GM23338 (cell line): ENCODE measurements at places on chromosomes 5 and 9. TPM values are rescaled to one million over a fixed set of nuclear protein-coding genes. Genes with fewer than 3 reads are reported as not detected.

- DNase-seq = no peak
Measured at GRCh38 chr9:91258451-91258850, 103.3 kb downstream of the AUH start.

- DNase-seq = no peak
Measured at GRCh38 chr9:114008667-114009410, 69.3 kb downstream of the AMBP start.

- no peak for DNase-seq
Measured at GRCh38 chr5:56666901-56667300, 148.4 kb upstream of the MAP3K1 start.

GRCh38 chr5:14569948-14570691 is 11.5 kb upstream of the OTULINL start:
- DNase-seq = no peak

DNA sequence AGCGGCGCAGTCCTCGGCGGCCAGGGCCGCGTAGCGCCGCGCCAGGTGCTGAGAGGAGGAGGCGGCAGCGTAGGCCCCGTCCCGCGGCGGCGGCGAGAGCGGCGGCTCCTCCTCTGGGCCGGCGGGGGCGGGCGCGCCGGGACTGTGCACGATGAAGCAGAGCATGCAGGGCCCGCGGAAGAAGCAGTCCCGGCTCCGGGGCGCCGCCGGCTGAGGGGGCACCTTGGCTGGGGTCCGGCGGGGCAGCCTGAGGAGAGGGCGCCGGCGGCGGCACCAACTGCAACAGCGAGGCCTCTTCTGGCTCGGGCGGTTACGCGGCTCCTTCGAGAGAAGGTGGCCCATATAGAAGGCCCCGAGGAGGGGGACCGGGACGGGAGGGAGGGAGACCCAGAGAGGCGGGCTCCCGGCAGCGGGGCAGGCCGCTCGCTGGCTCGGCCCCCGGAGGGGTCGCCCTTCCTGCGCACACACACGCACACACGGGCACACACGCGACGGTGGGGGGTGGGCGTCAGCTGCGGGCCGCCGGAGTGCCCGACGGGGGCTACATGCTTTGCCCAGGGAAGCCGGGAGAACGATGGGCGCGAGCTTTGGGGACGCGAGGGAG is 446 bp downstream of the FBXL17 start:
- no peak for DNase-seq

DNA sequence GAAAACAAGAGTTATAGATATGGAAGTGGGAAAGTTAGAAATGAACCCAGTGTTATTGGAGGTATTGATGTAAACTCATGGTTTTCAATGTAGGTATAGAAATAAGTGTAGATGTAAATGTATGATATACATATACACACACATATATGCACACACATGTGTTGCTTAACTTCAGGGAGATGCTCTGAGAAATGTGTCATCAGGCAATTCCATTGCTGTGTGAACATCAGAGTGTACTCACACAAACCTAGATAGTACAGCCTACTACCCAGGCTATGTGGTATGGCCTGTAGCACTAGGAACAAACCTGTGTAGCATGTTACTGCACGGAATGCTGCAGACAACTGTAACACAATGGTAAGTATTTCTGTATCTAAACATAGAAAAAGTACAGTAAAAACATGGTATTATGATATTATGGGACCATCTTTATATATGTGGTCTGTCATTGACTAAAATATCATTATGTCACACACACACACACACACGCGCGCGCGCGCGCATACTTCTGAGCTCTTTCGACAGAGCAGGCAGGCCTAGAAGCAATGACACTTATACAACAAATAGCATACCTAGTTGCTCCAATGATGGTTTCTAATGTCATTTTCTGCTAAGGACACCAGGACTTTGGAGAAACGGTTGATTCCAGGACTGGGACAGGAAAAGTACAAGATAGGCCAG is 86.6 kb downstream of the MACROH2A1 start:
- no peak for DNase-seq

DNA sequence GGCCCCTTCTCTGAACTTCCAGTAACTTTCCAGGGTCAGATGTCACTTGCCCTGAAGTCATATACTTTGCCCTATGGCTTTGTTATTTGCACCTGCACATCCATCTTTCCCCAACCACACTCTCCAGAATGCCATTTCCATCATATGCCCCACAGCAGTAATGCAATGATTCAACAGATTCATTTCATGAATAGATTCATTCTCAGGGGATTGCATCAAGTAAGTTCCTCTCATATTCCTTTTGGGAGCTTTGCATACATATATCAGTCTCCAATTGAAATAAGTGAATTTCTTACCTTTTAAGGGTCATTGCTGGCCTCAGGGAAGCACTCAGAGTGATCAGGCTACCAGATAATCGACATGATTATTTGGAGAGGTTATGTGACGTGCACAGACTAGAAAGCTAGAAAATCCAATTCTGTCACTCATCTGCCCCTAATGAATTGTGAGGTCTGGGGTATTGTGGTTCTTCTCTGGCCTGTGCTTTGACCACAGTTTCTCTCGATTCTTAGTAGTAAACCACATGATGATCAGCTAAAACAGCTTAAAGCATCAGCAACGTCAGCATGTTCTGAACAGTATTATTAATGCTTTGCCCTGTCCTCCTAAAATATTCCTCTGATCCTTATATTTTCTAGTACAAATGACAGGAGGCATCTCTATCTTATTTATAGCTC is 179.9 kb downstream of the ATPSCKMT start:
- no peak for DNase-seq

- no peak for DNase-seq
Measured at GRCh38 chr5:136992796-136993489, 506.2 kb downstream of the SPOCK1 start.

- no peak for DNase-seq
Measured at GRCh38 chr9:96116275-96117064, 185.5 kb downstream of the HSD17B3 start.

DNA sequence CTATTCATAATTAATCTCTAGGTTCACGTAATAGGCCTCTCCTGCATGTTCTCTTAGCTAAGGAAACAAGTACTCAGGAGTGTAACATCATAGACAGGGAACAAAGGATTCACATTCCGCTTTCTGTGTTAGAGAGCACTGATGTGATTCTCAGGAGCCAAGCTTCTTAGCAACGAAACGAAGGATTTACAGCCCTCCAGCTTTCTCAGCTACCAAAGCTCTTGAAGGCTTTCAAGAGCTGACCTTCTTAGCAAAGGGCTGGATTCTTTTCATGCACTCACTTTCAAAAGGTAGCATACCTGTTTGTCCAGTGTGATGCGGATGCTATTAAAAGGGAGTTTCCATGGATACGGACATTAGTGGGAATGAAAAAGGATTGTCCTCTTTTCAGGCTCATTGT is 107.4 kb downstream of the TUSC1 start:
- DNase-seq = peak; percentile 19

DNA sequence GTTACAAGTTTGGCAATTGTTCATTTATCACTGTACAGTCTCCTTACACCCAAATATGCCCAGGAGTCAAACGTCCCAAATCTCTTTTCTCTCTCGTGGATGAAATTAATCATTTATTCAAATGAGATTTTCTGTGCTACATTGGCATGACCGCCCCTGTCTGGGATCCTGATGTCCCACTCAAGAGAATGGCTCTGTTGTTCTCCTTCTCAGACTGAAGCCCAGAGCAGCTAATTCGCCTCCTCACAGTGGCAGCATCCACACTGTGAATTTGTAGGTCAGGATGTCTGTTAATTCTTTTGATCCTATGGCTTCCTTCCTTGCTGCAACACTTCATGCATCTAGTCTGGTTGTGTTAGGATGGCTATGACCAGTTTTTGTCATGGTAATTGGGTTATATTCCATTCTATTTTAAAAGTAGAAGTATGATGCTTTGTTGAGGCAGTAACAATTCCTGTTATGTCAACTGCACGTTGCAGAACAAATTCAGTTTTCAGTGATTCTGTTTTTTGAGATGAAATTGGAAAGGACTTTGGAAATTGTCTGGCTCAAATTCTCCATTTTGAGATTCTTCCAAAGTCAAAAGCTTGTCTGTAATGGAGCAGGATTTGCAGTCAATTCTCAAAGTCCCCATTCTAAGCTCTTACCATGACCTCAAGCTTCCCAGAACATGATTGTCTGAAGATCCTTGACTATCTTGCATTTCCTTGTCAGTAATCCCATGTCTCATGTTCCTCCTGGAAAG is 141.5 kb upstream of the GAS1 start:
- DNase-seq = no peak

- no peak for DNase-seq
Measured at GRCh38 chr9:120014796-120015195, 565.2 kb downstream of the CDK5RAP2 start.

DNA sequence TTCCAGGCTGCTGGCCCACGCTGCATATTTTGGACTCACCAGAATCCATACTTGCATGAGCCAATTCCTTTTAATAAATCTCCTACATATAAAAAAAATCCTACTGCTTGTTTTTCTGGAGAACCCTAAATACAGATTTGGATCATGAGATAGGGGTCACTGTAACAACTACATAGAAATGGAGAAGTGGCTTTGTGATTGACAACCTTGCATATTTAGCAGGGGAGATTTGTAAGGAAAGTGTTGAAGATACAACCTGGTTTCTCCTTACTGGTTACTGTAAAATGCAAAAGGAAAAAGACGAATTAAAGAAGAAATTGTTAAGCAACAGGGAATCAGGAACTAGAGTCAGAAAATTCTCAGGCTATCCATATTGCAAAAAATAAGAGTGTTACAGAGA is 74.8 kb downstream of the HABP4 start:
- no peak for DNase-seq

GRCh38 chr9:21060919-21061561 is 16.7 kb downstream of the IFNB1 start:
- peak; percentile 17 for DNase-seq

- peak; percentile 63 for DNase-seq
Measured at GRCh38 chr5:15008476-15008875, 136.9 kb upstream of the ANKH start.

- DNase-seq = peak; percentile 94
Measured at GRCh38 chr5:170638454-170639220, 134.8 kb downstream of the KCNIP1 start.

- DNase-seq = peak; percentile 33
Measured at GRCh38 chr5:63962279-63962678, at the start of gene HTR1A. TSS of gene HTR1A (minus strand) at chr5:63962445. CDS start at chr5:63961719, 726 bp downstream.

GRCh38 chr5:160961761-160962160 is 109.8 kb upstream of the ATP10B start:
- peak; percentile 2 for DNase-seq

DNA sequence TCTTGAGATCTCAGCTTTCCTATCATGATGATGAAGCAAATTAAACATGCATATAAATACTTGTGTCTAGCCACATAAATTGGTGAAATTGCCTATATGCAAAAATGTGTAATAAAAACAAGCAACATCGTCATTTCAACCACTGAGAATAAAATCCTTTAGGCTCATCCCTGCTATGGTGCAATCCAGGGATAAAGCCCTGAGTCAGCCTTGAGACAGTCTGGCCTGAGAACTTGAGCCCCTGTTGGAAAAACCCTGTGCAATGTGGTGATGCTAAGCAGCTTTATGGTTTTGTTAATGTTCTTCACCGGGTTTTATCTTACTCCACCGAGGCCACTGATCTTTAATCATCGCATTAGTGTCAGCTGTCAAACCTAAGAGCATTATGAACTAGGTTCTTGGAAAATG is 170.5 kb downstream of the DCP2 start:
- no peak for DNase-seq

DNA sequence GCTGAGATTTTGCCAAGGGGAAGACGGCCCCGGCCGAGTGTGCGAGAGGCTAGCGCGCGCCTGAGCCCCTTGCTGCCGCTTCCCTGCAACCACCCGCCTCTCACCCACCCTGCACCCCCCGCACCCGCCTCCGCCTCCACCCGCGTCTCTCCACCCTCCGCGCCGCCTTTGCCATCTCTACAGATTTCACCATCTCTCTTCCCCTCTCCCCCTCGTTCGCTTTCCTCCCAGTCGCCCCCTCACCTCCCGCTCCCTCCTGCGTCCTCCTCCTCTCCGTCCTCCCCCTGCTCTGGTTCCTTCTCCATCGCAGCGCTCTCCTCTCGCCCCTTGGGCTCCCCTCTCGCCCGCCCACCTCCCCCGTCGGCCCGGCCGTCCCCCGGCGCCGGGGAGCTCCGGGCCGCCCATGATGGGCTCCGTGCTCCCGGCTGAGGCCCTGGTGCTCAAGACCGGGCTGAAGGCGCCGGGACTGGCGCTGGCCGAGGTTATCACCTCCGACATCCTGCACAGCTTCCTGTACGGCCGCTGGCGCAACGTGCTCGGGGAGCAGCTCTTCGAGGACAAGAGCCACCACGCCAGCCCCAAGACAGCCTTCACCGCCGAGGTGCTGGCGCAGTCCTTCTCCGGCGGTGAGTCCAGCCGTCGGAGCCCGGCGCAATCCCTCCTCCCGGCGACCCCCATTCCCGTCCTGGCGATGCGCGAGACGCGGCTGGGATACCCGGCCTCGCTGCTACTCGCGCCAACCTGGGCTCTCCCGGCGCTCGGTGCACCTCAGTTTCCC is at the start of gene PRDM12:
TSS of gene PRDM12 (plus strand) at position 344 of the 778 bp plus-strand sequence. CDS start at position 404, 60 bp downstream.
- DNase-seq = peak; percentile 80

- DNase-seq = no peak
Measured at GRCh38 chr9:89891221-89891590, 286.4 kb downstream of the GADD45G start.

DNA sequence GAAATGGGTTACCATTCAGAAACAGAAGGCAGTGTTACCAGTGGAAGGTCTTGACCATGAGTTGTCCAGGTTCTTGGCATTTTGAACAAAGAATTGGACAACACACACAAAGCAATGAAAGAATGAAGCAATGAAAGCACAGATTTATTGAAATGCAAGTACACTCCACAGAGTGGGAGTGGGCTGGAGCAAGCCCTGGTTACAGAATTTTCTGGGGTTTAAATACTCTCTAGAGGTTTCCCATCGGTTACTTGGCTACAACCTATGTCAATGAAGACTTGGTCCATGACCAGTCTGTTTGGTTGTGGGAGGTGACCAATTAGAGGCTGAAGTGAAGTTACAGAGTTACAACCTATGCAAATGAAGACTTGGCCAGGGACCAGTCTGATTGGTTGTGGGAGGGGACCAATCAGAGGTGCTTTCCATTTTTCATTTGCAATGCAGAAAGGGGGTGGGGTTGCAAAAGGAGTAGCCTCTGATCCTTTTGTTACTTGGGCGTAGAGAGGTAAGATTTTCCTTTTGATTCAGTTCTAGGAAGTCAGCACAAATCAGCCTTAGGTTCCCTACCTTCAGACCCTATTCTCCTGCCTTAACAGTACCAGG is 71.7 kb upstream of the SPRY4 start:
- no peak for DNase-seq

GRCh38 chr5:10513501-10514442 is 50.1 kb upstream of the ANKRD33B start:
- DNase-seq = peak; percentile 86

DNA sequence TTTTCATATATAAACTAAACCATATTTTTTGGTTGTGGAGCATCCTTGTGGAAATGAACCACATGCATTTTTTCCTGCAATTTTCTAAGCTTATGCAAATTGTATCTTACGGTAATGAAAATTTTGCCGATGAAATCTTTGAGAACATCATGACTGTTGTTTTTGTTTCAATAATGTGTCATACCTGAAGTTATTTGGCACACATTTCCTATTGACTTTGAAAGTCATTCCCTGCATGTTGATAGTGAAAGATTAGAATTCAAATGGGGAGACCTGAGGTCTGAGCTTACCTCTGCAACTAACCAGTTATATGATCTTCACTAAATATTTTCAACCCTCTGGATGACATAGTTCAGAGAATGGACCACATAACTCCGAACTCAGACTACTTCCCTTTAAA is 88.5 kb downstream of the PRR16 start:
- no peak for DNase-seq

RNF183 gene
- not detected in 2 replicates for total RNA-seq

SLC1A3 gene
- 27.2 and 29.0 TPM in 2 replicates for total RNA-seq

SH3PXD2B gene
- total RNA-seq = 50.1 and 52.5 TPM in 2 replicates

PNPLA7 gene
- 0.39 and 0.80 TPM in 2 replicates for total RNA-seq

DIRAS2 gene
- 0.28 and 1.4 TPM in 2 replicates for total RNA-seq

TMOD1 gene
- total RNA-seq = 0.43 and 0.69 TPM in 2 replicates

SLC45A2 gene
- total RNA-seq = not detected in 2 replicates

ABLIM3 gene
- 0.23 and 2.2 TPM in 2 replicates for total RNA-seq
